T-helper 2 cell (primary cell): ENCODE measurements at places on chromosomes 4 and X.

DNA sequence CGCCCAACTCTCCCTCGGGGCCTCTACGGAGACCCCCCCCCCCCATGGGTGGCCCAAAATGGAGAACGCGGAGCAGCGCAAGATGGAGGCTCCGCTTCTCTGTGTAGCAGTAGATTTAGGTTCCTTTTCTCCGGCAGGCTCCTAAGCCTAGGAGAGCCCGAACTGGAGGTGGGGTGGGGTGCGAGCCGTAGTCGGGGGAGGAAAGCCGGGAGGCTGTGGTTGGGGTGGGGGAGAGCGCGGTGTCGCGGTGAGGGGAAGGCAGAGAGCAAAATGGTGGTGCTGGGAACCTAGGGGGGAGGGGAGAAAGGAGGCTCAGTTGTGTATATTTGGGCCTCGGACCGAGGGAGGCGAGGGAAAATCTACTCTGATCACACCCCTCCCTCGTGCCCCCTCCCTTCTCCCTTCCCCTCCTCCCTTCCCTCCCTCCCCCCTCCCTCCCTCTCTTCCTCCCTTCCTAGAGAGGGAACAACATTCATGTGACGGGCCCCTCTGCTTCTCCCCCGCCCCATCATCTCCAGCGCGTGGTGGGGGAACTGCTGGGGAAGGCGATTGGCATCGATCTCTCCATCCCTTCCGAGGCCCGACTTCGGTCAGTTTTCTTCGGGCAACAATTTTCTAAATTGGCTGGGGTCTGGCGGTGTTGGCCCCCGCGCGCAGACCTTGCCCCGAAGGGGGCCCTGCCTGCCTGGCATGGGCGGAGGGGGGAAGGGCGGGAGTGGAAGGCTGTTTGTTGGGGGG lies at the start of gene STAG2:
Gene STAG2 (plus strand): TSS at position 439 of the 738 bp plus-strand sequence. CDS start 60,922 bp downstream, outside the sequence.
- peak; percentile 30 for DNase-seq

DNA sequence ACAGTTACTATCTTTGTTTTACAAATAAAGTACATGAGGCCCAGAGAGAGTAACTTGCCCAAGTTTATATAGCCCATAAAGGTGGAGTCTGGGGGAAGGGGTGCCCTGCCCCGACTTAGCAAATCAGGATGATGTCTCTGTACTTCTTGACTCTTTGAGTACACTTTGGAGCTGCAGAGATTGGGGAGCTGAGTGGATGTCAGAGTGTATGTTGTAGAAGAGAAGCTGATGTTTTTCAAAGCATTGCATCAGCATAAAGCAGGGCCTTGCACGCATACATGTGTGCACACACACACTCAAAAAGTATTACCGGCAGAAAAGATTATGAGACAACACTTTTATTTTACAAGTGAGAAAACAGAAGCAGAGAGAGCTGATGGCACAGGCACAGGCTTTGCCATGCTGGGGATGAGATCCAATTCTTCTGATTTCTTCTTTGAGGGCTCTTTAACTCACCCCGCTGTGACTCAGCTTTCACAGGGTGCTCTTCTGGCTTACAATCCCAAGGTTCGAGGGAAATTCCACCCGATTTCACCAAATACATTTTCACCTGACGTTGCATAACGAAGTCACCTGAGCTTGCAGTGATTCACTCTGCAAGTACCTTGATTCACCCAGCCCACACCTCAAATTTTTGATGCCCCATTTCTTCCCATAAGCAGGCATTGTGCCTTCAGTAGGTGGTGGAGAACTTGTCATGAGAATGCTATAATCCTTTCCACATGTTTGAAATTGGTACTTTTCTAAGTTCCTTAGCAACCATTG lies 292.8 kb upstream of the BOD1L1 start:
- no peak for DNase-seq

- no peak for DNase-seq
Measured at GRCh38 chr4:166733686-166734085, 500.6 kb downstream of the SPOCK3 start.

GRCh38 chr4:2799224-2799911 lies 6.5 kb downstream of the SH3BP2 start:
- DNase-seq: peak; percentile 7
